Substantia nigra (tissue), 51 donors: ENCODE measurements at places on chromosomes 13 and 19.
A peak's percentile ranks its signal among the peaks of the same experiment; 100 is the strongest.

DNA sequence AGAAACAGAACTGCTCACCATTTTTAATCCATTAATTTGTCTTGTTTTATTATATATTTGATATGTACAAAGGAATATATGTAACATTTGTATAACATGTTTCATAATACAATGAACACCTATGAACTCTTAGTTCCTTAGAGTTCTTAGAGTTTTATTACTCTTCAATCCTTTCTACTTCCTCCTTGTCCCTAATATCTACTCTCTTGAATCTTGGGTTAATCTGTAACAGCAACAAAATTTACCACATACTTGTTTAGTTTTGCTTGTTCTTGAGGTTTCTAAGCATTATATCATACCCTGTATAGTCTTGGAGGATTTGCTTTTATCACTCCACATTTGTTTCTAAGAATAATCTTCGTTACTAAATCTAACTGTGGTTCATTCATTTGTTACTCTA is 151.4 kb downstream of the PDS5B start:
- DNase-seq, result no peak

DNA sequence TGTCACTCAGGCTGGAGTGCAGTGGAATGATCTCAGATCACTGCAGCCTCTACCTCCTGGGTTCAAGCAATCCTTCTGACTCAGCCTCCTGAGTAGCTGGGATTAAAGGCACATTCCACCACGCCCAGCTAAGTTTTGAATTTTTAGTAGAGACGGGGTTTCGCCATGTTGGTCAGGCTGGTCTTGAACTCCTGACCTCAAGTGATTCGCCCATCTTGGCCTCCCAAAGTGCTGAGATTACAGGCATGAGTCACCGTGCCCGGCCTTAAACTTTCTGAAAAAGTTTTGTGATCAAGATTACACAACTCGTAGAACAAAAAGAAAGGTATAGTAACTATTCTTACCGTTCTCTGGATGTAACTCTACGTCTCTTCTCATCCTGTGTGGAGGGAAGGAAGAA is 21.2 kb downstream of the DNMT1 start:
- DNase-seq, result no peak

DNA sequence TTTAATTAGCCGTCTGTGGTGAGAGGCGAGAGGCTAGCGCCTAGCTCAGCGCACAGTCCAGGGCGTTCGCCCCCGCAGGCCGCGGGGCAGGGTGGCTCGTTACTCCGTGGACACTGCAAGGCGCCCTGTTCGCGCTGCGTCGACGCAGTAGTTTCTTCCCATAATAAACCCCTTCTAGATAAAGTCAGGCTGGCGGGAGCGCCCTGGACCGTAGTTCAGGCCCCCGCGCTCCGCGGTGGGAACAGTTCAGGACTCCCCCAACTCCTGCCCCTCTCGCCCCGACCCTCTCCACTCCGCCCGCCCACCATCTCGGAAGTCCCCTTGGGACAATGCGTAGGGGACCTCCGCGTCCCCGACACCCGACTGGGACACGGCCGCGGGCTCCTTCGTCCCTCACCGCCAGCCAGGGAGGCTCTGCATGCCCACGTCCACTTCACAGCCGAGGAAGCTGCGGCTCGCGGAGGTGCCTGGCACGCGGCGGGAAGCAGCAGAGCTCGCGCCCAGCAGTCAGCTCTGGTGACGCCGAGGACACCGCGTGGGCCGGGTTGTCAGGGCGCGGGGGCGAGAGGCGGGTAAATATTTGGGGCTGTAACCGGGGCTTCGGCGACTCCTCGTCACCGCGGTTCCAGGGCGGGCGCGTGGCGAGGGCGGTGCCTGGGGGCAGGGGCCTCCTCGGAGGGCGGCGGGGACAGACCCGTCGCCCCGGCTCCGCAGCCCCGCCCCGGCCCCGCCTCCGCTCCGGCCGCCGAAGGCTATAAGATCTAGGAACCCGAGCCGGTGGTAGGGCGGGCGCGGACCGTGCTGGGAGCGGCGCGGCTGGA is at the start of gene RGCC:
Gene RGCC, plus strand, starts transcription at position 783 of the 821 bp plus-strand sequence. CDS start 158 bp downstream, outside the sequence.
- peak; percentile 89 for DNase-seq

DNA sequence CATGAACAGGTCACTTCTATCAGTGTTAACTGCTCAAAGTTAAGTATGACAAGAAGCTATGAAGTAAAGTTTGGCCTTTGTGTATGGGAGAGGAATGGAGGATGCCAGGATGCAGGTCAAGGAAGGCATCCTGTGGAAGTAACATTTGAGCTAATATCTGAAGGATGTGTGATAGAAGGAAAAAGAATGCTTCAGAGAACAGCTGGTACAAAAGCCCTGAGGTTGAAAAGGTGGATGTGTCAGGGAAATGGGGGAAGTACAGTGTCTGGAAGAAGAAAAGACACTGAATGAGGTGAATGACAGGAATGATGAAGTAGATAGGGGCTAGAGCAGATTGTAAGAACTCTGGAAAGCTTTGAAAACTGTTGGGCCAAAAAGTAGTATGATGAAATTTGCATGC is 67.1 kb downstream of the ZNF91 start:
- no peak for DNase-seq

- DNase-seq, result no peak
Measured at GRCh38 chr19:41871573-41872383, 5.3 kb upstream of the CD79A start.

DNA sequence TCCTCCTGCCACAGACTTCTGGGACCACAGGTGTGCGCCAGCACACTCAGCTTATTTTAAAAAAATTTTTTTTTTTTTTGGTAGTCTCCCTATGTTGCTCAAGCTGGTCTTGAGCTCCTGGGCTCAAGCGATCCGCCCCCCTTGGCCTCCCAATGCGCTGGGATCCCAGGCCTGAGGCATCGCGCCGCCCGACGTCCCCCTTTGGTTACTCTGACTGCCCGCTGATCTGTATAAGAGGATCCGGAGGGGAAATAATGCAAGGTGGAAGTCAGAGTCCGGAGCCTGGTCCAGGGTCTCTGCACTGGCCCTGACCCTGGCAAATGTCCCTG is 486 bp upstream of the ZNF805 start:
- no peak for DNase-seq

DNA sequence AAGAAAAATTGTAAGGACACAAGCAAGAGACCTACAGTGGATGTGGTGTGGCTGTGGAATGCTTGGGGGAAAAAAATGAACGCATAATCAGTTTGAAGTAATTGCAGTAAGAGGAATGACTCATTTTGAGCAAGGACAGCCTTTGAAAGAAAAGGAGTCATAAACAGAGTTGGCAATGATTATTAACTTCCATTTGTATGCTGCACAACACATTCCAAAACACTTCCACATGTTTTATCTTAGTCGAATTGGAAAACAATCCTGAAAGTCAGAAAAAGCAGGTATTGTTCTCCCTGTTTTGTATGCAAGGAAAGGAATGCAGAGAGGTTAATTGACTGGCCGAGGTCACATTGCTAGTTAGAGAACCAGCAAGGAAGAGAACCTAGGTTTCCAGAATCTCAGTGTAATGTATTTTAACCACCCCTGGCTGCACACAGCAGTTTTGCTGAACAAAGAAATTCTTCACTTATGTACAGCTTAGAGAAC is 630.0 kb upstream of the MIR17HG start:
- DNase-seq, result no peak

- DNase-seq, result peak; percentile 74
Measured at GRCh38 chr19:58054901-58055874, 3.9 kb upstream of the ZNF135 start.

GRCh38 chr13:77810430-77810829 is 108.2 kb downstream of the EDNRB start:
- no peak for DNase-seq

- DNase-seq, result no peak
Measured at GRCh38 chr13:33259296-33259695, 26.3 kb downstream of the STARD13 start.

GRCh38 chr19:48683349-48683748 is 10.5 kb upstream of the NTN5 start:
- DNase-seq, result peak; percentile 77

- DNase-seq, result no peak
Measured at GRCh38 chr13:62920159-62920558, 1504.5 kb upstream of the PCDH20 start.

DNA sequence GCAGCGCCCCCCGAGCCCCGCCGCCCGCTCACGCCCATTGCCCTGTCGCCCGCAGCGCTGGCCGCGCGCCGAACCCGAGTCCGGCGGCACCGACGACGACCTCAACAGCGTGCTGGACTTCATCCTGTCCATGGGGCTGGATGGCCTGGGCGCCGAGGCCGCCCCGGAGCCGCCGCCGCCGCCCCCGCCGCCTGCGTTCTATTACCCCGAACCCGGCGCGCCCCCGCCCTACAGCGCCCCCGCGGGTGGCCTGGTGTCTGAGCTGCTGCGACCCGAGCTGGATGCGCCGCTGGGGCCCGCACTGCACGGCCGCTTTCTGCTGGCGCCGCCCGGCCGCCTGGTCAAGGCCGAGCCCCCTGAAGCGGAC is 518 bp downstream of the KLF2 start:
- DNase-seq, result no peak

DNA sequence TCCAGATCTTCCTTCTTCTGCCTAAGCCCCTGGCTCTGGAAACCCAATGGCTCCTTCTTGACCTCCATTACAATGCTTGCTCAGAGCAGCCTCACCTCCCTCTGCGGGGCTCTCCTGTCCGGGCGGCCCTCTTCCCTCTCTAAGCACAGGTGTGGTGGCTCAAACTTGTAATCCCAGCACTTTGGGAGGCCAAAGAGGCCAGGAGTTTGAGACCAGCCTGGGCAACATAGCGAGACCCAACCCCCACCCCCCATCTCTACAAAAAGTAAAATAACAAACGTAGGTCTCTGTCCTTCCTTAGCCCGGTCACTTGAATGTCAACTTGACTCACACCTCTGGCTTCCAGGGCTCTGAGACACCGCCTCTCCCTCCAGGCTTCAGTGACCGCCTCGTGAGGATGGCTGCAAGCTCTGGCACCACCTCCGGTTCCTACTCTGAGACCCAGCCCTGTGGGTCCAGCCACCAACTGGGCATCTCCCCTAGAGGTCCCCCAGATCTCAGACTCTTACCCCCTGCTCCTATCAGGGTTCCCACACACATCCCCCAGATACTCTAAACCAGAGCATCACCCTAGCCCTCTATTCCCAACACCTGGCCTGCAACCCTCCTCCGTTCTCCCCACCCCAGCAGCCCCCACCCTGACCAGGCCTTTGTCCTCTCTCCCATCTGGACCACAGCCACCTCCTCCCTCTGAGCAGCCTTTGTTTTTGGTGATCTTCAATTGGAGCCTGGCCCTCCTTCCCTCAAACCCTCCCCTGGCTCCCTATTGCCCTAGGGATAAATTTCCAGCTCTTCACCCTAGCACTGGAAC is 4.7 kb upstream of the TLE2 start:
- no peak for DNase-seq

- DNase-seq, result no peak
Measured at GRCh38 chr19:3580156-3580934, 4.9 kb upstream of the GIPC3 start.

GRCh38 chr13:21883713-21884112 is 212.8 kb downstream of the FGF9 start:
- DNase-seq, result no peak

- DNase-seq, result no peak
Measured at GRCh38 chr13:110436276-110436675, 125.2 kb downstream of the RAB20 start.

DNA sequence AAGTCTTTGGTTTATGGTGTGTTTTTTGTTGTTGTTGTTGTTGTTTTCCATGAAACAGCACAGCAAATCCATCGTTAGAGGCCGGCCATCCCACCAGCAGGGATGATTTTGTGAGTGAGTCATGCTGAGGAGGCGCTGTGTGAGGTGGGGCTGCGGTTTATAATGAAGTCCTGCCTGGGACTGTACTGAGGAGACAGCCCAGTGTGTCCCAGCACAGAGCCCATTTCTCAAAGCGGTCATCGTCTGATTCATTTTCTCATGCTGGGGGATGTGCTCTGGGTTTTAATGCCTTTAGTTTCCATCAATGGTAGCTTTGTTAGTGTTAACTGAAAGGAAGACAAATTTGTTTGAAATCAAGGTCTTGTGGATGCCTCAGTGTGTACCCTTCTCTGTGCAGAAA is 129.3 kb upstream of the SERP2 start:
- DNase-seq, result no peak

DNA sequence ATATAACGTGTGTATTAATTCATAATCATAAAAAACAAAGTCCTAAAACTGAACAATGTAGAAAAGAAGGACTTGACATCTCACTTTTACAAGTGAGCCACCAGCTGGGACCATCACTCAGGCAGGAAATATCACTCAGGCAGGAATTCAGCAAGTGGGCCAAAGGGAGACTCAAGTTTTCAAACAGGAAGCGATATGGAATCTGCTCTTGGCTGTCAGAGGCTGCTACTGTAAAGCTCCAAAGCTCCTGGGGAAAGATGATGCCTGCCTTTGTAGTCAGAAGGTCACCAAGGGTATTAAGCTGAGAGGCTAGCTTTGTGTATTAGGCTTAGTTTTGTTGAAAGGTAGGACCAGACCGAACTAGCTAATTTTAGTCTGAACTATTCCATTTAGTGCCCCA is 5.5 kb upstream of the AKAP11 start:
- no peak for DNase-seq

DNA sequence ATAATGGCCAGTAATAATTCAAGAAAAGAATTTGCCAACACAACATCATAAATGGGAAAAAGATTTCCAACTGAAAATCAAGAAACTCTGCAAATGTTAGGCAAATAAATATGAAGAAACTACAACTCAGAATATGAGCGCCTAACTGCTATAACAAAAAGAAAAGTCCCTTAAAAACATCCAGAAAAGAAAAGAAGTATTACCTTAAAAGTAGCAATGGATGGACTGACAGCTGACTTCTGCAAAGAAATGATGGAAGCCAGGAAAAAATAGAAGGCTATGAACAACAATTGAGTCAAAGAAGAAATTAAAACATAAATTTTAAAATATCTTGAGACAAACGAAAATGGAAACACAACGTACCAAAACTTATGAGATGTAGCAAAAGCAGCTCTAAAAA is 482.3 kb upstream of the ZNF507 start:
- no peak for DNase-seq

- no peak for DNase-seq
Measured at GRCh38 chr13:106987427-106987785, 419.5 kb upstream of the ARGLU1 start.

GRCh38 chr19:55068950-55069864 is 6.3 kb upstream of the RDH13 start:
- DNase-seq, result no peak

DNA sequence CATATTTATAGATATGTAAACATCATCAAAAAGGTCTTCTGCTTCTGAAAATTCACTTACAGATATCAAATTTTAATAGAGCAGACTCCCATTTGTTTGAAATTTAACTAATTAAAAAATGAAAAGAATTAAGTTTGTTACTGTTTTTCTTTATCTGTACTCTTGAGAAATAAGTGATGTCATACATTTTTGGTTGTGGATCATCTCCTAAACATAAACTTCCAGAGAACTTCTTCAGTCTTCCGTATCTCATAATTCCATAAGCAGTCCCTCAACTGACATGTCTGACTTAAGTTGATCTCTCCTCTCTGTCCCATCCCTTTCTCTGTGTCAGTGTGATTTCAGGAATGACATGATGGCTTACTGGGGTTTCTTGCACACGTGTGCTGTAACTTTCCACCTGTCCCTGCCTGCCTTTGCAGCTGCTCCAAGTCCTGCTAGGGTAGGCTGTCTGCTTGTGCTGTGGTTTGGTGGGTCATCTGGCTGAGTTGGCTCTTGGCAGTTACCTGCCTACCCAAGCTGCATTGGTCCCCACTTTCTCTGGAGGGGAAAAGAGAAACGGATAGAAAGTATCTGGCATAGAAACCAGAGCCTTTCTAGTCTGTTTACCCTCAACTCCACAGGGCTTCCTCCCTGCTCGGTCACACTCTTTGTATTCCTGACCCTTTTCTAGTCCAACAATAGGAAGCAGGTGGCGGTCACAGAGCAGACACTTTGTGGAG is 127.1 kb downstream of the GGACT start:
- no peak for DNase-seq
